Stimulated activated CD8-positive, alpha-beta memory T cell treated with anti-CD3 and anti-CD28 coated beads, Interleukin-2, amount 100 ng/mL, for 48 hours (primary cell): ENCODE measurements at places on chromosomes 11 and 22.
A peak's percentile ranks its signal among the peaks of the same experiment; 100 is the strongest.

- no peak for DNase-seq
Observed at GRCh38 chr11:64621283-64622019, 30.4 kb downstream of the SLC22A12 start.

GRCh38 chr22:18116634-18117033 is 6.0 kb downstream of the TUBA8 start:
- DNase-seq: no peak

GRCh38 chr11:15840966-15841365 is 515.4 kb downstream of the SOX6 start:
- DNase-seq: no peak

DNA sequence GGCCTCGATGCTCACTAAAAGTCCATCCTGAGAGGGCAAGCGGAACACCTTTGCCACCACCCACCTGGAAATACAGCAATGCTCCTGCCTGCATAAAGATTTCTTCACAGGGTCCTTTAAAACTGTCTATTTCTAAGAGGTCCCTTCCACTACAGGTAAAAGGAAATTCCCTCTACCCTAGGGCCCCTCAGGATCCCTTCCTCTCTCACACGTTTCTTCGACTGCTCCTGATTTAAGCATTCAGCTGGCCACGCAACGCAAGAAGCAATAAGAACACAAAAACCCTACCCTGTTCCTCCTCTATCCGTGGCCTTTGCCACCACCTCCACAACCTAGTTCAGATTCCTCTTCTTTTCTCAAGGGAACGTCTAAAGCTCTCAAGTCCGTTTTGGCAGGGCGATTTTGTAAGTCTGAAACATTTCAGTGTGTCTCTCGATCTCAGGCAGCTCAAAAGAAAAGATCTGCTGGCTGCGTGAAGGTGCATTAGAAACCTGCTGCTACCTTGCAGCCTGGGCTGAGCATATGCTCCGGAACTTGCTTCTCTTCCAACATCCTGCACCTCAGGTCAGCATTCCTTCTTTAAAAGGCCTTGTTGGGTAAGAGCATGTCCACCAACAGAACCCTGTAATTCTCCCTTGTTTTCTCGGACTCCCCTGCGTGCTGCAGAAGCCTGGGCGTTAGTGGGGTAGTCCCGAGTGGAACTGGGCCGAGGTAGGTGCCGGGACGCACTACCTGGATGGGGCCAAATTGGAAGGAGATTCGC is 1.6 kb downstream of the LGR4 start:
- no peak for DNase-seq

GRCh38 chr11:125378083-125378482 is 118.0 kb downstream of the FEZ1 start:
- no peak for DNase-seq

- DNase-seq: peak; percentile 51
Observed at GRCh38 chr22:24592851-24593558, at the start of gene LRRC75B. TSS of gene LRRC75B (minus strand) at chr22:24593073. CDS start at chr22:24593039, 34 bp downstream.

DNA sequence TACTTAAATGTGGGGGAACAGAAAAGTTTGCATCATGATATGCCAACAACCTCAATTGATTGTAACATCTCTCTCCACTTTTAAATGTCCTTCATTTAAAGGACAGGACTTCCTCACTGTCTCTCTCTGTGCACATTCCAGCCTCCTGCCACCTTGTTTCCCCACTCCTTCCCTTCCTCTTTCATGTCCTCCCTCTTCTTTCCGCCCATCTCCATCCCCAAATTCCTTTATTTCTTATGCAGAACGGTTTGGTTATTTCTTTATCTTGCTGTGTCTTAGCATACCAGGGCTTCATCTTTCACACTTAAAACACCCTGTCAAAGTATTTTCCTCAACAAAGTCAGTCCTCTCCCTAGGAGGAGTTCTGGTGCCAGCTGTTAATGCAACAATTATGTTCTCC is 293.8 kb downstream of the NXPE2 start:
- DNase-seq: no peak

DNA sequence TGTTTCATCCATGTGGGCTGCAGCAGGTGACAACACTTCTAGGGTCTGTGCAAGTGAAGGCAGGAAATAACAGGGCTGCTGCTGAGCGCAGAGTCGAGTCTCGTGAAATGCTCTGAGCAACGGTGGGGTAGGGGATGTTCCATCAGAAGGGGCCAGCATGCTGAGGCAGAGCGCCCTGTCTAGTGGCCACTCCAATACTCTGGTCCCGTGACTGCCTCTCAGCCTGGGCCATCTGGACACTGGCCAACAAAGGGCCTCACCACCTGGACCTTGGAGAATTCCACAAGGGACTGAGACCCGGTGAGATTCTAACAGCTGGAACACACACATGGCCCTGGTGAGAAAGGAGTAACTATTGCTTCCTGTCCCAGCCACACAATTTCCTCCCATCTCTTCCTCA is 375.7 kb downstream of the SHANK2 start:
- DNase-seq: no peak

DNA sequence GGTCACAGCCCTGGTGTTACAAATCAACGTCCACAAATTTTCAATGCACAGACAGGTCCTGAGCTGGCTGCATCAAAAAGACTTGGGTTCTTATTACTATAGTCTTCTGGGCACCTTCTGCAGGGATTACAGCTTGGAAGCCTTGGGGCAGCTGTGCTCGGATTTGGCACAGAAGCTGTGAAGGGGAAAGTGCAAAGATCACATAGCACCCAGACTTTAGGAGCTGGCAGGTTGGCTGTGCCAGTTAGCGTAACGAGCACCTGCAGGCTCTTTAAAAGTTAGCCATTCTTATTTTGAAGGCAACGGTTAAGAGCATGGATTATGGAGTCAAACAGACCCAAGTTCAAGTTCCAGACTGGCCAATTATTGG is 100.4 kb downstream of the ARL14EP start:
- no peak for DNase-seq

GRCh38 chr11:110128161-110128560 is 35.0 kb downstream of the ZC3H12C start:
- DNase-seq: no peak

DNA sequence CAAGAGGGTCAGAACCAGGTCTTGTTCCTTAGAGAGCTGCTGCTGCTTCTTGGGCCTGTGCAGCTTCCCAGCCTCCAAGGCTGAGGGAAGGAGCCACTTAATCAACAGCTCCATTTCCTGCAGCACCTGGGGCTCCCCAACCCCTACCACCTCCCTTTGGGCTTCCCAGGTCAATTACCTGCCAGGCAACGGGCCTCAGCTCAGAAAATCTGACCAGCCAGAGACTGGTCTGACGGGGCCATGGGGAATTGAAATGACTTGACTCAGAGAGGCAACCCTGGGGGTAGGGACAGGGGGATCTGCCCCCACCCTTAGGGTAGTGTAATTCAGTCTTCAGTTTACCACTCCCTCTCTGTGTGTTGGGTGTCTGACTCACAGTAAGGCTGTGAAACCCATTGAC is 4.7 kb upstream of the MAJIN start:
- DNase-seq: no peak

- DNase-seq: no peak
Observed at GRCh38 chr11:66142370-66143263, 72.5 kb downstream of the PACS1 start.

GRCh38 chr11:6228520-6228919 is 5.9 kb downstream of the FHIP1B start:
- no peak for DNase-seq

DNA sequence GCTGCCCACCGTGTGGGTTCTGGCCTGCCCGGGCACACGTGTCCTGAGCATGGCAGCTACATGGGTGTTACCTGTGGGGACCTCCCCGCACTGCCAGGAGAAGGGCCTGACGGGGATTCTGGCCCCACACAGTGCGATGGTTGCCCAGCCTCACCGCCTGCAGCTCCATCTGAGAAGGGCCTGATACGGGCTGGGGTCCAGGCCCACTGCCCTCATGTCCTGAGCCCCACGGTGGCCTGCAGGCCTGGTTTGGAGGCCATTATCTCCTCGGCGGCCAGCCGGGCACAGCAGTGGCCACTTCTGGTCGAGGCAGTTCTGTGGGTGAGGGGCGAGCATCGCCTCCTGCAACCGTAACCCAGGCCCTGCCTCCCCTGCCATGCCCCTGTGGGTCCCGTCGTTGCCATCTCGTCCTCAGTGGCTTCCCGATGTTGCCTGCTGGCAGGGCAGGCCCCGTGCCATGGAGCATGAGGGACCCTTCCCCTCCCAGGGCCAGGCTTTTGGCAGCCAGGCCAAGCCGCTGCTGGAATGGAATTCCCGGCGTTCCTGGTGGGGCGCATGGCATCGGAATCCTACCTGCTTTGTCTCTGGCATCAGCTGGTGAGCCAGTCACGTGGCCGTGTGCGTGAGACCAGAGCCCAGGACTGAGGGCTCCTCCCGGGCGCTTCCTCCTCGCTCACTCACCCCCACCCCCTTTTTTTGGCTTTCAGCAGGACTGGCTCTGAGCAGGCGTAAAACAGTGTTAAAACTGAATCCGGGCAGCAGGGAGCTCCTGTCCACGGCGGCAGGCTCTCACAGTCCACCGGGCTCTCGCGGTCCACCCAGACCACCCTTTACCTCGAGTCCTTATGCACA is 71.9 kb upstream of the PPARA start:
- DNase-seq: no peak

DNA sequence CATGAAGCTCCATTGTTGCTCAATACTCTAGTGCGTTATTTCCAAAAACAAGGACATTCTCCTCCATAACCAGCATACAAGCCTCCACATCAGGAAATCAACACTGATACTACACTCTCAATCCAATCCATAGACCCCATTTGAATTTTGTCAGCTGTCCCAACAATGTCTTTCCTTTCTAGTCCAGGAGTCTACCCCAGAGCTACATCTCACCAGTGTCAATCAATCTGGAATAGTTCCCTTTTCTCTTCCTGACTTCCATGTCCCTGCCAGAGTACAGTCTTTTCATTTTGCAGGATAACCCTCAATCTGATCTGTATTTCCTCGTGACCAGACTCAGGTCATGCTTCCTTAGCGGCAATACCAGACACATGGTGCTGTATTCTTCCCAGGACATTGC is 43.0 kb downstream of the TCF20 start:
- DNase-seq: no peak

- DNase-seq: no peak
Observed at GRCh38 chr11:76758311-76758710, 24.8 kb upstream of the TSKU start.

- DNase-seq: no peak
Observed at GRCh38 chr22:37202001-37202555, 10.2 kb downstream of the SSTR3 start.

DNA sequence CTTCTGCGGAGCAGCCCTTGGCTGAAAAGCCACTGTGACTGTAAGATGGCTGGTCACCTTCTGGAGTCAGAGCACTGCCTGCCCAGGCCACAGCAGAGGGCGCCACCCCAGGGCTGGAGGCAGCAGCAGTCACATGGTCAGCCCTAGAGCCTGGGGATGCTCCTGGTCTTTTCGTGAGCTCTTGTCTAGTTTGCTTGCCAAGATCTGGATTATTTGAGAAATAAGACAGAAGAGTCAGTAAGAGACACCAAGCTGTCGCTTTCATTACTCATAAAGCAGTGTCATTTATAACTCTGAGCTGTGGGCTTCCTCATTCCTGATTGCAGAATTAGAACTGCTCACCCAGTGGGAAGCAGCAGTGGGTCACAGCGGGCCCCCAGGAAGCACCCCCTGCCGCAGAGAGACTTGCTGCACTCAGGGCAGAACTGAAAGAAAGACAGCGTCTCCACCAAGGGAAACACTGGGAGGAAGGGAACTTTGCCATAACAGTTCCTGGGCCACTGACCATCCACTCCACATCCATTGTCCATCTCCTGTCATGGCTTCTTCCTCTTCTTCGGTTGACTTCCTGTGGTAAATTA is 56.7 kb downstream of the PPP6R2 start:
- DNase-seq: peak; percentile 9

GRCh38 chr22:19824212-19824925 is 30.3 kb downstream of the GNB1L start:
- no peak for DNase-seq

GRCh38 chr11:112608509-112608908 is 347.8 kb upstream of the PLET1 start:
- no peak for DNase-seq

- no peak for DNase-seq
Observed at GRCh38 chr11:129242855-129243254, 50.7 kb upstream of the ARHGAP32 start.
